Endodermal cell (in vitro differentiated cells): ENCODE measurements at places on chromosomes 7 and 10.

DNA sequence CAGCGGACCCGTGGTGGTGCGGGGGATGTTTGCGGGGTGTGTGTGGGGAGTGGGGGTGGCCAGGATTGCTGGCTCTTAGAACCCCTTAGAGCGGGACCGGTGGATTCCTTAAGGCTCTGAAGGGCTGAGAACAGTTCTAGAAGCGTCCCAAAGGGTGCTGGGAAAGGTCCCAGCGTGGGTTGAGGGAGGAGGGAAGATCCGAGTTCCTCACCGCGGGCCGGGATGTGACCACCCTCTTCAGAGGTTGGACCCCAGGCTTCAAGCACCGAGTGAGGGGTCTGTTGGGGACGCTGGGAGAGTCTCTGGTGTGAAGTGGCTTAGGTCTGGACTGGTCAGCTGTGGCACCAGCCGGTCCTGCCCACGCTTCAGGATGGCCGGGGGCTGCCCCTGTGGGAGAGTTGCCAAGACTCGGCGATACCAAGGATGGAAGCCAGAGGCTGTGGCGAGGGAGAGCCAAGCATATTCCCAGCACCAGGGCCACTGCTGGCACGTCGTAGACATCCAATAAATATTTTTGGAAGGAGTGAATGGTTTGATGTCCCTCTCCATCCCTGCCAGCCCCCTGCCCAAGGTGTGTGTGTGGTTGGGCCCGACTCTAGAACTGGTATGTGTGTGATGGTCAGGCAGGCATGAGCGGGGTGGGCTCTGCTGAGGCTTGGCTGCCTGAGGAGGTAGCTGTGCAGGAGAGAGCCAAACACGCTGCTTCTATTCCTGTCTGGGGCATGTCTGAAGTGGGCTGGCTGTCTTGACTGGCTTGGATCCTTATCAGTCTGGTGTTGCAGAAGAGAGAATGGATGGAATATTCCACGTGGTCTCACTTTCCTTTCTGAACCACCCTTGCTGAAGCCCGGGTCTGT lies 19.2 kb downstream of the ZNF775 start:
- H3K4me1 ChIP-seq, result peaks cover 20% of the 10 kb centered on the region
- no peak overlapping the region for H3K4me3 ChIP-seq
- peaks cover 4% of the 10 kb centered on the region for H3K36me3 ChIP-seq
- DNase-seq, result peak; percentile 41
- no peak overlapping the region for H3K27ac ChIP-seq

DNA sequence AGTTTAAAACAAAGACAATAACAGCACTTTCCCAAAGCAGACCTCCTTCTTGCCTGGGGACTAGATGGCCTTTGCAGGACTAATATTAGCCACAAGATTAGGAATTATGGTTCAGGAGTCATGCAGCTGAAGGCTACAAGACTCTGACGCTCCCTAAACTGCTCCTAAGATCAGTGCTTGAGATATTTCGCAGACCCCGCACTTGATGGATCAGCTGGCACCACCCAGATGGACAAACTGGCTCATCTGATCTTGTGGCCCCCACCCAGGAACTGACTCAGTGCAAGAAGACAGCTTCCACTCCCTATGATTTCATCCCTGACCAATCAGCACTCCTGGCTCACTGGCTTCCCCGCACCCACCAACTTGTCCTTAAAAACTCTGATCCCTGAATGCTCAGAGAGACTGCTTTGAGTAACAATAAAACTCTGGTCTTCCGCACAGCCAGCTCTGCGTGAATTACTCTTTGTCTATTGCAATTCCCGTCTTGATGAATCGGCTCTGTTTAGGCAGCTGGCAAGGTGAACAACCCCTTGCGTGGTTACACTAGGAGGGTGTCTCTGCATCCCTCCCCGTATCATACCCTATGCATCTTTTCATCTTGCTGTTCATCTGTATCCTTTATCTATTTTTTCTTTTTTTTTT lies 26.9 kb upstream of the NRBF2 start:
- H3K36me3 ChIP-seq, result no peaks in the 10 kb centered on the region
- no peak overlapping the region for H3K4me3 ChIP-seq
- H3K27me3 ChIP-seq, result no peaks in the 10 kb centered on the region
- no peak overlapping the region for H3K27ac ChIP-seq
- H3K4me1 ChIP-seq, result no peaks in the 10 kb centered on the region

- H3K4me1 ChIP-seq, result peaks cover 5% of the 10 kb centered on the region
- no peak for DNase-seq
- H3K36me3 ChIP-seq, result no peaks in the 10 kb centered on the region
- H3K27me3 ChIP-seq, result no peaks in the 10 kb centered on the region
These were observed 38.9 kb upstream of the PRKG1 start for GRCh38 chr10:51035344-51035743.

- H3K4me1 ChIP-seq, result no peaks in the 10 kb centered on the region
- DNase-seq, result no peak
- H3K27me3 ChIP-seq, result no peaks in the 10 kb centered on the region
- H3K36me3 ChIP-seq, result no peaks in the 10 kb centered on the region
These were observed 32.6 kb downstream of the IMMP2L start for GRCh38 chr7:111529507-111530355.

- H3K36me3 ChIP-seq, result peaks cover 9% of the 10 kb centered on the region
- no peaks in the 10 kb centered on the region for H3K27me3 ChIP-seq
- H3K27ac ChIP-seq, result no peak overlapping the region
- H3K4me1 ChIP-seq, result peaks cover 8% of the 10 kb centered on the region
- no peak overlapping the region for H3K4me3 ChIP-seq
These were observed 233.8 kb downstream of the SORCS1 start for GRCh38 chr10:106930751-106931150.

DNA sequence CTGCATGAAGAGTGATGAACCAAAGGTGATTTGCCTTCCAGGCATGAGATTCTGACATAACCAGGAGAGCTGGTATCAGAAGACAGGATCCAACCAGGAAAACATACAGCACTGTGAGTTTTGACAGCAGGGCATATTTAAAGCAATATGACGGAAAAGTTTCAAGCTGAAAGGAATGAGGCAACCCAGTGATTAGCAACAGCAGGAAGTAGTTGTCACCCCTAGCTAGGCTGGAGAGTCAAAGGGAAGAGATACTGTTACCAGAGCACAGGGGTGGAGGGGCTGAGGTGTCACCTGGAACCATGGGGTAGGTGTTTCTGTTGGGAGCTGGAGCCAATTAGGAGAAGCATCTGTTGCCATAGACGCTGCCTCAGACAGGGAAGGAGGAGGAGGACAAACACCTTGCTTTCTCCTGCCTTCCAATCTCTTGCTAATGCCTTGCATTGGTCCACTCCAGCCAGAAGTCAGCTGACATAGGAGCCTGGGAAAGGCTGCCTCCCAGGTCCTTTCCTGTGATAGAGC lies 125.4 kb upstream of the SORCS3 start:
- DNase-seq, result peak; percentile 90
- H3K27ac ChIP-seq, result no peak overlapping the region
- H3K36me3 ChIP-seq, result no peaks in the 10 kb centered on the region
- H3K4me3 ChIP-seq, result no peak overlapping the region
- H3K27me3 ChIP-seq, result no peaks in the 10 kb centered on the region

GRCh38 chr7:108049962-108050361 lies 47.0 kb upstream of the LAMB1 start:
- H3K36me3 ChIP-seq, result no peaks in the 10 kb centered on the region
- no peak for DNase-seq
- H3K27ac ChIP-seq, result no peak overlapping the region
- no peaks in the 10 kb centered on the region for H3K4me1 ChIP-seq
